ENCODE measurements at places on chromosomes 2 and 18.

DNA sequence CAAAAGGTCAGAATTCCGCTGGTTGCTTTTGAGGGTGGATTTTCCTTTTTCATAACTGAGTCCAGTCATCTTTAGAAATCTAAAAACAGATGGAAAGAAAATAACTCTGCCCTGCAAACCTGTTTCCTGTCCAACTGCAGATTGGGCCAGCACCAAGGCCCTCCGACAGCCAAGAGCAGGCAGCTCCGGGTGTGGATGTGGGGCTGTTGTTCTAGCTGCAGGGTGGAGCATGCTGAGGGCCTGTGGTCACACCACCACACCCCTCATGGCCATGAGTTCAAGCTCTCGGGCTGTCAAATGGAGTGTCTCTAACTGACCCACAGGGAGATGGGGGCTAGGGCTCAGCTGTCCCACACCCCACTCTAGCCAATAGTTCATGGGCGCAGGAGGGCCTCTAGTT is 69.3 kb upstream of the BZW1 start:
- no peak for DNase-seq

DNA sequence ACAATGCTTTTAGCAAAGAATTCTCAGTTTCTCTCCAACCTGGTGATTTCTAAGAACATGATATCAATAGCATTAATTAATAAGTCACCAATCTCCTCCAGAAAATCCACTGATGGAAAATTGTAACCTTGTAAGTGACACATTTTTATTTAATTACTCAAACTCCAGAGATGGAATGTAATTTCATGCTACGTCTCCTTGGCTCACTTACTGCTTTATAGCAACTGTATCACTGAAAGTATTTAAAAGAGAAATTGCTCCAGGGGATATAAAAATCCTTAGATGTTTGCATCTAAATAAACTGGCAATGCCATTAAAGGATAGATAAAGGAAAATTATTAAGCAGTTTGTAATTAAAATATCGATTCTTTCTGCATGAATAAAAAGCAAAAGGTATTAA is 325.4 kb downstream of the TSN start:
- DNase-seq = no peak

DNA sequence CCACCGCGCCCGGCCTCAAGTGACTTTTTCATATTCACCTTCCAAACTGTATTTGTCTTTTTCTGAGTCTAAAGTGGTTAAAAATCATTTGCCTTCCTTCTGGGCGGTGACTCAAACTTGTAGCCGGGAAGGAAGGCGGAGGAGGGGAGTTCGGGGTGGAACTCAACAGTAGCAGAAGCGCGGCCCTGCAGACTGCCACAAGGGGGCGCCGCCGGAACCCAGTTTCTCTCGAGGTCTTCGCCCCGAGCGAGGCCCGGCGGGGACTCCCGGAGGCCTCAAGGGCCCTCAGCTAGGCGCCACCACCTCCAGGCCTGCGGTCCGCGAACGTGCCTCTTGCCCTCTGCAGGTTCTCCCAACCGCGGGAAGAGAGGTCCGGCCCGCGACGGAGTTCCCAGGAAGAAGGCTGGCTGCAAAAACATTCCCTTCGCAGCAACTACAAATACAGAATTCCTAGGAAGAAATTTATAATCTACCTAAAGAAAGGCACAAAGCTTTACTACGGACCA is 16.8 kb upstream of the ITM2C start:
- DNase-seq = peak; percentile 98

DNA sequence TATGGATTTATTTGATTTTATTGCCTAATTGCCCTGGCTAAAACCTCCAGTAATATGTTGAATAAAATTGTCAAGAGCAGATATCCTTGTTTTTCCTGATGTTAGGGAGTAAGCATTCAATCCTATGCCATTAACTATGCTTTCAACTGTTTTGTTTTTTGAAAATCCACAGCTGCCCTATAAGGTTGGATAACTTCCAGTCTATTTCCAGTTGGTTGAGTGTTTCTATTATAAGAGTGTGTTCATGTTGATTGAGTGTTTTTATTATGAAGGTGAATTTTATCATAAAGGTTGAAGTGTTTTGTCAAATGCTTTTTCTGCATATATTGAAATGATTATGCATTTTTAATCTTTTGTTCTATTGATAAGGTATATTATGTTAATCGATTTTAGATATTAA is 149.9 kb upstream of the SCN7A start:
- DNase-seq = no peak

Data from stimulated activated CD8-positive, alpha-beta memory T cell treated with anti-CD3 and anti-CD28 coated beads, Interleukin-4, amount 100 ng/mL, for 48 hours (primary cell).